ENCODE measurements at places on chromosomes 3 and 15.
A peak's percentile ranks its signal among the peaks of the same experiment; 100 is the strongest.

- no peak for DNase-seq
Measured at GRCh38 chr3:111610612-111611054, 15.5 kb upstream of the ZBED2 start.

DNA sequence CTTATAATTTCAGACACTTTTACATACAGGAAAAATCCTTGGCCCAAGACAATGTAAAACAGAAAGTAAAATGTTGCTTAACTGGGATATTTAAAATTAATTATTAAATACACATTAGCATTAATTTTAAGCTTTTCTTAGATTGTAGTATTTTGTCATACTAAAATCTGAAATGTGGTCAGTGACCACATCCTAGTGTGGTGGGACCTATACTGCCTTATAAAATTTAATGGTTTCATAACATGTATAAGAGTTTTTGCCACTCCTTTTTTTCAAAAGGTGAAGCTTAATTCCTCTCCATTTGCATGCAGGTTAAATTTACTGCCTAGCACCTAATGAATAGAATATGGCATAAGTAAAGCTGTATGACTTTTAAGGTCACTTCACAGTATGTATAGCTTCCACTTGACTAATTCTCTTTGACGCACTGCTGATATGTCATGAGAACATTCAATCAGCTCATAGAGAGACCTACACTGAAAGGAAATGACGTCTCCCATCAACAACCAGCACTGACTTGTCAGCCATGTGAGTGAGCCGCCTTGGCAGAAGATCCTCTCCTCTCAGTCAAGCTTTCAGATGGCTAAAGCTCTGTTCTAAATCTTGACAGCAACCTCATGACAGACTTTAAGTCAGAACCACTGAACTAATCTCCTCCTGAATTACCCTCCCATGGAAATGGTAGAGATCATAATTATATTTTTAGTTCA is 847.8 kb downstream of the SI start:
- DNase-seq: no peak

- no peak for DNase-seq
Measured at GRCh38 chr15:83046558-83047127, 20.4 kb downstream of the BTBD1 start.

GRCh38 chr3:194204042-194204987 is 68.4 kb downstream of the HES1 start:
- DNase-seq: peak; percentile 52

GRCh38 chr3:180523040-180523439 is 78.9 kb upstream of the TTC14 start:
- no peak for DNase-seq

GRCh38 chr15:81239190-81239589 is 42.5 kb downstream of the IL16 start:
- no peak for DNase-seq

GRCh38 chr3:169060037-169060436 is 603.5 kb downstream of the MECOM start:
- DNase-seq: no peak

GRCh38 chr3:36663666-36664291 is 100.6 kb downstream of the DCLK3 start:
- DNase-seq: no peak

DNA sequence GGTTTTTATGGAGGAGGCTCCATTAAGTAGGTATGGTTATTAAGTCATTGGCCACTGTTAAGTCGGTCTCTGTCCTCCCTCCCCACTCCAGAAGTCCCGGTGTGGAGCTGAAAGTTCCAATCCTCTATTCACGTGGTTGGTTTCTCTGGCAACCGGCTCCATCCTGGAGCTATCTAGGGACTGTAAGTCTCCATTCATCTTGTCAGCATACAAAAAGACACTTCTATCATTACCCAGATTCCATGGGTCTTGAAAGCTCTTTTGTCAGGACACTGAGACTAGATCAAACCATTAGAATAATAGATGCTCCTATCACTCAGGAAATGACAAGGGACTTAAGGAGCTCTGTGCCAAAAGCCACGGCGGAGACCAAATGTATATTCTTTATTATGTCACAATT is 110.3 kb downstream of the PIK3CB start:
- no peak for DNase-seq

GRCh38 chr15:50848349-50848748 is 60.1 kb upstream of the AP4E1 start:
- no peak for DNase-seq

GRCh38 chr15:28881170-28881569 is 4.6 kb upstream of the APBA2 start:
- DNase-seq: no peak

DNA sequence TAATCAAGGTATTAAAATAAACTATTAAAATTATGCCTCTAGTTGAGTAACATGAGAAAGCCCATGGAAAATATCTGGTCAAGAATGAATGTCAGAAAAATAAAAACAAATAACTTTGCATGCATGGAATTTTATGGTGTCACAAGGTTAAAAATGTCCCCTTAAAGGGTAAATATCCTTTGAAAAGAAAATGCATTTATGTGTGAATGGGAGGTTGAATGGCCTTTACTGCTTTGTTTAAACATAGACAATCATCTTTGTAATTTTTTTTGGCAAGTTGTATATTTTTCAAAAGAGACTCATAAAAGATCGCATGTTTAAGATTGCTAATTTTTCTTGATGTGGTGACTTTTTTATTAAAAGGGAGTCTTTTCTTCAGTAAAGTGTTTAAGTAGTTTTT is 564.2 kb downstream of the NR2F2 start:
- no peak for DNase-seq

DNA sequence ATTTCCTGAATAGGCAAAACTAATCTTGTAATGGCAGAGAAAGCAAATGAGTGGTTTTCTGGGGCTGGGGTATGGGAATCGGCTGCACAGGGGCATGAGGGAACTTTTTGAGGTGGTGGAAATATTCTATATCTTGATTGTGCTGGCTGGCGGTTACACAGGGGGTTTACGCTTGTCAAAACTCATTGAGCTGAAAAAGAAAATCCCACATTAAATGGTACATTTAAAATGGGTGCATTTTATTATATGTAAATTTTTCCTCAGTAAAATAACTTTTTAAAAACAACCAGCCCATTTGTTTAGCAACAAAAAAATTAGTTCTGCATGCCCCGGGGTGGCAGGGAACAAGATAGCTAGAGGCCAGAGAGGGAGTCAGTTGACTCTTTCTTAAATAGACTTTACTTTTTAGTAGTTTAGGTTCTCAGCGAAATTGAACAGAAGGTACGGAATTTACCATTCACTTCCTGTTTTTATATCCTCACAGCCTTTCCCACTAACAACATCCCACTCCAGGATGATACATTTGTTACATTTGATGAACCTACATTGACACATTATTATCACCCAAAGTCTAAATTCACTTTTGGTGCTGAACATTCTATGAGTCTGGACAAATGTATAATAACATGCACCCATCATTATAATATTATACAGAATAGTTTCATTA is 41.2 kb upstream of the BCL2A1 start:
- no peak for DNase-seq

DNA sequence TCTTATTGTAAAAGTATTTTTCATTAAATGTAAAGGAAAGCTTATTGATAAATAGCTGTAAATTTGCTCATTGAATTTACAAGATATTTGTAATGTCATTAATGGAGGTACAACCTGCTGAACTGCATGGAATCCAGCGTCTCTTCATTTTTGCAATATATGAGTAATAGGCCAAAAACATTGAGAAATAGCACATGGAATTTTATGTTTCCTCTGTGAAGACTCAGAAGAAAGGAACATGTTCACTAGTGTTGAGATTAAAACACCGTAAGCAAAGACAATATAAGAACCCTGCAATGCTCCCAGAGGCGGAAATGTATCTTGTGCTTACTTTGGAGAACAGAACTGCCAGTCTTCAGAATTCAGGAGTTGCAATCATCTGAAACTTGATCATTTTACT is 167.6 kb downstream of the ALDH1A2 start:
- no peak for DNase-seq

- no peak for DNase-seq
Measured at GRCh38 chr3:102661707-102662497, 227.1 kb downstream of the ZPLD1 start.

- no peak for DNase-seq
Measured at GRCh38 chr3:190346541-190346940, 24.3 kb upstream of the CLDN1 start.

GRCh38 chr15:89293012-89293411 is 41.6 kb downstream of the POLG start:
- no peak for DNase-seq

DNA sequence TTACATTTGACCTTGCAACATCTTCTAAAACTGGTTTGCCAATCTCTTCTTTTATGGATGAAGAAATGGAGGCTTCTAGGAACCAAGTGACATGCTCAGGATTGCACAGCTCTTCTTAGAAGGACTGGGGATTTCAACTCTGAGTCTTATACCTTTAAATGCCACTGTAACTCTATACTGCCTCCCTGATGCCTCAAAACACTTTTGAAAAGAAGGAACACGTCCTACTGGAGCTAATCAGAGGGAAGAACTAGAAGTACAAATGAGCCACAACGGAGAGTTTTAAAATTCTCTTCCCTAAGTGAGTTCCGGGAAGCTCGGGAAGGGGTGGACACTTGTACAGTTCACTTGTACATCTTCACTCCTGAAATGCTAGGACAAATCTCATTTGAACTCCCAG is 949 bp upstream of the MITF start:
- DNase-seq: peak; percentile 17

DNA sequence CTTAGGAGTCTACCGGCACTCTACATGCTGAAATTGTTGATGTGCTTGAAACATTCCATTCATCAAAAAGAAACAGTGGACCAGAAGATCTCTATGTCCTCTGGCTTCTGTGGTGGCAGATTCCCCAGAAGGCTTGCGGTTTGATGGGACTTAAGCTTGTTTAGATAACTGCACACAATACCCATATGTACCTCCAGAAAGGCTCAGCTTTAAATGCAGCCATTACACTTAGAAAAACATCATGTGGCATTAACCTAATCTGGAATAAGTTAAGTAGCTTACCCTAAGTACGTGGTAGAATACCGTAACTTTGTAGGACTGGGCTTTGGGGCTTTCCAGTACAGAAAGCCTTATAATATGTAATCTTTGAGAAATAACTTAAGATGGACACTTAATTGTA is 187.3 kb downstream of the RBMS3 start:
- no peak for DNase-seq

DNA sequence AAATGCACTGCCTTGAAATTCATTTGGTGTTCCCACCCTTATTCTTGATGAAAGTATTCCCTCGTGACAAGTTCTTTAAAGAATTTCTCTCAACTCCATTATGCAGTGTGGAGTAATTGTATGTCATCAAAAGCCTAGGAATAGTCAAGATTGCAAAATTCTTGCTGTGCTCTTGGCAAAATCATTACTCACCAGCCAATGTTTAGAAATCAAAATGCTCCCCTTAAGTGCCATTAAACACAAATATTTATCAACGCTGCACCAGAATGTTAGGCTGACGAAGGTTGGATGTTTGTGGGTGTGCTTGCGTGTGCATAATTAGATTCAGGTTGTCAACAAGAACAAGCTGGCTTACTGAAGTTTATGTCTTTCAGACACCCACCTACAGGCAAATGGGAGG is 40.5 kb downstream of the SST start:
- no peak for DNase-seq

- no peak for DNase-seq
Measured at GRCh38 chr3:129967761-129968160, 6.8 kb upstream of the TRH start.

- no peak for DNase-seq
Measured at GRCh38 chr3:78101384-78101783, 1061.5 kb downstream of the ROBO2 start.

DNA sequence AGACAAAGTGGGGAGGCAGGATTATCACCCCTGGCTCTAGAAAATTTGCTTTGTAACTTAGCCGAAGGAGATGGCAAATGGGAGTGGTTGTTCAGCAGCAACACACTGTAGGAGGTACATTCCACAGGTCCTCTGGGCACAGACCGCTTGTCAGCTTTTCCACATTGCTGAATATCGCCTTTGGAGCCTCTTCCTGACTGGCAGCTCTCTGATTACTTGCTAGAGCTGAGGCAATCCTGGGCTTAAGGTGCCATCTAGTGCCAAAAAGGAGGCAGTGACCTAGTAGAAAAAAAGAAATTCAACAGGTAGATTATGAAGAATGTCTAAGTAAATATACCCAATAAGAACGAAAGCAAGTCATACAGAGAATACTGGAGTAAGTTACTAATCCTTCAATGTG is 13.1 kb upstream of the SCN5A start:
- DNase-seq: no peak

DNA sequence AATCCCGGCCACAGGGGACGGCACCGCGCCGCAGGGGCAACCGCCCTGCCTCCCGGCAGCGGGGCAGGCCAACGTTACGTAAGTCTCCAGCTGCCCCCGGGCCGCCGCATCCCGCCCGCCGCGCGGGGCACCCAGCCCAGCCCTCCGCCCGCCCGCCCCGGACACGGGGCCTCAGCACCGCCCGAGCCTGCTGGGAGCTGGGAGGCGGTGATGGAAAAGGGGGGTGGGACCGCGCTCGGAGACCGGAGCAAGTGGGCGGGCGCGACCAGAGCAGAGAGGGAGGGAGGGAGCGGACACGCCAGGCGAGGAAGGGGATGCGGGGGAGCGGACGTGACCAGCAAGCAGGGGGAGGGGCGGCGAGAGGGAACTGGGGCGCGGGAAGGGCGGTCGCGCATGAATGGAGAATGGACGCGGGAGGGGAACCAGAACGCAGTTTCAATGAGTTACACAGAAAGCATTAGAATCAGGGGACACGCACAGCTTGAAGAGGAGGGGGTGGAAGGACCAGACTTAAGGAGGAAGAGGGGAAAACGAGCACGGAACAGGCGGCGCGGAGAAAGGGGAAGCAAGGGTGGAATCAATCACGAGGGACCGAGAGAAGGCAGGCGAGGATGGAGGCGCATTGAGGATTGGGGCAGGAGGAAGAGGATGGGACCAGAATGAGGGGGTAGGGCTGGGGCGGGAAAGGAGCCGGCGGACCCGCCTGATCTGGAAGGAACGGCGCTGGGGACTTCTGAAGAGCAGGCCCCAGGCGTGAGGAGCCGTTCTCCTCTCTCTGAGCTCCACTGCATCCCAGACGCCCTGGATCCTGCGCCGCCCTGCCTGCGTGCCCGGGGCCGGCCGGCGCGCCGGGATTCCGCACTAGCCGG is 559 bp downstream of the PKM start:
- DNase-seq: peak; percentile 70

DNA sequence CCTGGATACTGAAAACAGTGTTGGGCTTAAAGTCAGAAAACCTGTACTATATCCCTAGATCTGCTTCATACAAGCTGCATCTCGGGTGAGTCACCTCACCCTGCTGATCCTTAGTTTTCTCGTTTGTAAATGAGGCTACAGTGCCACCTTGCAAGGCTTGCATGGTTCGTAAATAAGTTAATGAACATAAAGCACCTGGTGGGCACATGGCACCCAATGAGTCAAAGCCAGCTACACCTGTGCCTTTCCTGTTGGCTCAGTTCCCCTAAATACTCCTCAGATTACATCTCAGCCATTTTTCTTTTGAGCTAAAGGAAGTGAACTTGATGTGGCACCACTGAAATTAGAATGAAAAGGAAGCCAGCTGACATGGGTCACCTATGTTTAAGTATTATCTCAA is 26.5 kb downstream of the RTP1 start:
- no peak for DNase-seq

DNA sequence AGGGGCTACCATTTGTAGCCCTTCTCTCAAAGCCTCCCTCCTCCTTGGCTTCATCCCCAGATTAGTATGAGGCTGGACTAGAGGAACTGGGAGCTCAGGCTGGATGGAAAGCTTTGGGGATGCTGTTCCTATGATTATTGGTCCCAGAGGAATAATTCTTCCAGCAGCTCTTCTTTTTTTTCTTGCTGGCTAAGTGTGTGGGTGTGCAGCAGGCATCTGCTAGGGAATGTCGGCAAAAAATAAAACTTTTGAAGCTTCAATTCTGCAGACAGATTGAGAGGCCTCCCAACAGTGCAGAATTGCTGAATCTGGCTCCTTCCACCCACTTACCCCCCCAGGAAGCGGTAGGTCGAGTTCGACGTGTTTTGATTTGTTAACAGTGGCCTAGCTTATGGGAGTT is 138.5 kb upstream of the ANKRD28 start:
- DNase-seq: no peak

All from common myeloid progenitor, CD34-positive (primary cell).